Uterine smooth muscle cell (primary cell): ENCODE measurements at places on chromosomes 7 and 10. TPM values are rescaled to one million over a fixed set of nuclear protein-coding genes. Genes with fewer than 3 reads are reported as not detected.

The COL28A1 gene
- 0.55 and 0.87 TPM in 2 replicates for total RNA-seq

The CPA2 gene
- not detected in 2 replicates for total RNA-seq

The HYAL4 gene
- not detected in 2 replicates for total RNA-seq

The SORCS1 gene
- total RNA-seq = not detected in 2 replicates

The NRCAM gene
- 0.33 and 0.62 TPM in 2 replicates for total RNA-seq

The TRIM8 gene
- total RNA-seq = 64.5 and 68.6 TPM in 2 replicates

The GALNT17 gene
- under 0.01 TPM in 1 of 2 replicates, not detected in the other for total RNA-seq

The PDSS1 gene
- total RNA-seq = 3.9 and 10.5 TPM in 2 replicates

The JMJD1C gene
- total RNA-seq = 111 and 138 TPM in 2 replicates

The CDHR3 gene
- 4.0 and 5.9 TPM in 2 replicates for total RNA-seq

The TLX1 gene
- not detected in 2 replicates for total RNA-seq

The FEZF1 gene
- total RNA-seq = not detected in 2 replicates

The SCIN gene
- under 0.01 and 0.25 TPM in 2 replicates for total RNA-seq

The DNAH11 gene
- total RNA-seq = under 0.01 and 1.00 TPM in 2 replicates

The SEMA3E gene
- 1.5 and 2.0 TPM in 2 replicates for total RNA-seq

The IQUB gene
- total RNA-seq = 0.50 and 0.55 TPM in 2 replicates

The CUL2 gene
- 38.6 and 55.3 TPM in 2 replicates for total RNA-seq

The CALHM1 gene
- not detected in 2 replicates for total RNA-seq

The OPN1SW gene
- not detected in 2 replicates for total RNA-seq

The WEE2 gene
- total RNA-seq = not detected in 2 replicates

The GIMAP7 gene
- total RNA-seq = 0.11 TPM in 1 of 2 replicates, not detected in the other

The ZNF804B gene
- total RNA-seq = not detected in 2 replicates

The AKR1C4 gene
- total RNA-seq = not detected in 2 replicates

The FRMD4A gene
- total RNA-seq = 35.4 and 48.5 TPM in 2 replicates

The IKZF5 gene
- 2.5 and 2.7 TPM in 2 replicates for total RNA-seq

The C10orf67 gene
- total RNA-seq = 0.11 and 0.12 TPM in 2 replicates

The IFIT2 gene
- 8.2 and 14.2 TPM in 2 replicates for total RNA-seq

The SLC18A2 gene
- not detected in 2 replicates for total RNA-seq

The APBB1IP gene
- 0.11 and 0.37 TPM in 2 replicates for total RNA-seq

The ACBD7 gene
- total RNA-seq = 2.9 and 4.5 TPM in 2 replicates

The LRRC72 gene
- total RNA-seq = not detected in 2 replicates

The CHAT gene
- not detected in 2 replicates for total RNA-seq

The ADAMTS14 gene
- 4.0 and 4.8 TPM in 2 replicates for total RNA-seq

The AZGP1 gene
- 0.33 TPM in 1 of 2 replicates, not detected in the other for total RNA-seq

The WIPF3 gene
- total RNA-seq = not detected in 2 replicates
